ENCODE measurements at places on chromosomes 16 and 17.

DNA sequence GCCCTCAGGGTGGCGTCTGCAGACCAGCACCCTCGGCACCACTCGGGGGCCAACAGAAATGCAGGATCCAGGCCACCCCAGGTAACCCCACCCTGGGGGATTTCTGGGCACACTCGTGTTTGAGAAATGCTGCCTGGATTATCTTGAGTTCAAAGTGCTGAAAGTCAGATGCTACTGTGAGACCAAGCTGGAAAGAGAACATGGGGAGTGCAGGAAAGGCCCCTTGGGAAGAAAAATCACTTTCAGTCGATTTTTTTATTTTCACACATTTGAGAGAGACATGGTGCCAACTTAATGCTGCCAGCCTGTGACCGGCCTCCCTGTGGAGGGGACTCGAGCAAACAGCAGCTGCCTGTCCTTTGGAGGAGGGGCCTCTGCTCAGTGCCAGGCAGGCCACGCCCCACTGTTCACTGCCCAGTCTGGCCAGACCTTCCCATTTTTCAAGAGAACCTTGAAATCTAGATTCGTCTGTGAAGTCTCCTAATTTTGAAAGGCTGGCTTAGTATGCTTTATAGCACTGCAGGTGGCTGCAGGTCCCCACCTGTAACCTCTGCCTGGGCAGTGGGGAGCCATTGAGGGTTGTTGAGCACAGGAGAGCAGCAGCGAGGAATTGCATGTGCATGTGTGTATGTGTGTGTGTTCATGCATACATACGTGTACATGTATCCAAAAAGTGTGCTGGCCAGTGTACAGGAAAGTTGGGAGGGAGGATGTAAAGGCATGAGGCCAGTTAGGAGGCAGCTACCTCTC is 70.7 kb upstream of the PLCG2 start:
- no peak for DNase-seq

DNA sequence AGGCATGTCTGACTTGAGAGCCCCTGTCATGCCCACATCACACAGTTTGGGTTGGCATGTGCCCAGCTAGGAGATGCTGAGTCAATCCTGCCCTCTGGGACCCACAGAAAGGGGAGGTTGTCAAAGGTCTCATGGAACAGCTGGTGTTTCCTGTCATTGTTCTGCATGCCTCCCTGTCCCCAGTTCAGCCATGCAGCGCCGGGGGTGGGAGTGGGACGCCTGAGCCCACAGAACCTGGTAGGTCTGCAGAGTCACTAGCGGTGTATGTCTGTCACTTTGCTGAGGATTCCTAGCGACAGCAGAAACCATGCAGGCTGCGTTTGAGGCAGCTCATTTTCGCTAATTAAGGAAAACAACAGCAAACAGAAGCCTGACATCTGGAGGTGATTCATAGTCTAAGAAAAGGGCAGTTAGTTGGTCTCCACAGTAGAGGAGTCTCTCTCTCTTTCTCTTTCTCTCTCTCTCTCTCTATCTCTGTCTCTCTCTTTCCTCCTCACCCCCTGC is 19.6 kb upstream of the CCL1 start:
- no peak for DNase-seq

DNA sequence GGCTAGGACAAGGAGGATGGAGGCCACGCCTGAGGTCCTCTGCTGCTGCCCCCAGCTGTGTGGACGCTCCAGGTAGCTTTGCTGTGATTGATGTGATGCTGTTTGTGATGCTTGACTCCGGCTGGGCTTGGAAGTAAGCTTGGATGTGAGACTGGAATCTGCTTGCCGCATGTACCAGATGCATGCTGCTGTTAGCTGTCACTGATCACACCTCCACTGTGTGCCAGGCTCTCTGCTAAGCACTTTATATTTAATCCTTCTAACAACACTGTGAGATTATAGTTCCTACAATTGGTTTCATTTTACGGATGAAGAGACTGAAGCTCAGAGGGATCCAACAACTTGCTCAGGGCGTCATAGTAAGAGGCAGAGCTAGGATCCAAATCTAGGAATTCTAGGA is 23.5 kb downstream of the SNX29 start:
- DNase-seq: no peak

DNA sequence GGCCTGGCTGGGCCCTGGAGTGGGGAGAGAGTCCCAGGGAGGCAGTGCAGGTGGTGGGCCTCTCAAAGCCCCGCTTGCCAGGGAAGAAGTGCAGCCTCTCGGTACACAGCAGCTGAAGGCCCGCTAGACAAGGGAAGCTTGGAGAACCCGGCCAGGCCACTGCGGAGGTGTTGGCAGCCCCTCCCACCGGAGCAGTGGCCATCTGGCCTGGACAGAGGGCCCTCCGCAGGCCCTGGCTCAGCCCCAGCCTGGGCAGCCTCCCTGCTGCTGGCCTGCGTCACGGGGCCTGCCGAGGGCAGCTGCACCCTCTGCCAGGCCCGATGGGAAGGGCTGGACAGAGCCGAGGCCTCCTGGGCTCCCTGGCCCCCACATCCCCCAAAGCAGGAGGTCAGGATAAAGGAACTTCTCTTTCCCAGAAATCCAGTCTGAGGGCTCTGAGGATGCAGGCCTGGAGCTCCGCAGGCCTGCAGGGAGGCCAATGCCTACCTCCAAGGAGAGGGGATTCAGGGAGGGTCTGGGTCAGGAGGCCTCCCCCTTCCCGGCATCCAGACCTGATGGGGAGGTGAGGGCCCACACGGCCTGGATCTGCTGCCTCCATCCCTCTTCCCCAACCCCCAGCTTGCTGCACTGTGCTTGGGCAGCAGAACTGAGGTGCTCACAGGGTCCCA is 4.3 kb downstream of the SPPL2C start:
- DNase-seq: no peak

DNA sequence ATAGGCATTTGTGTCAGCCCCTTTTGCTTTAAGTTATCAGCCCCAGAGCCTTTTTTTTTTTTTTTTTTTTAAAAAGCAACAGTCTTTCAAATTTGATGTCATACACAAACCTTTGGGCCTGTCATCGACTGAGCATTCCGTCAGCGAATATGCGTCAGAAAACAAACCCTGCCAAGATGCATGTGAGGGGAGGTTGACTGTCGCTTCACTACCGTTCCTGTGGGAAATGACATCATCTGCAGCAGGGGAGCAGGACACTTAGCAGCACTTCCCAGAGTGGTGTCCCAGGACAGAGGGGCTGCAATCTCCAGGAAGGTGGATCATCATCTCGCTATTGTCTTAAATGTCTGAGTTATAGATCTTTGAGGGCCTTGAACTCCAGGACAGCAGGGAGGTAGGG is 358.3 kb downstream of the SNX29 start:
- no peak for DNase-seq

DNA sequence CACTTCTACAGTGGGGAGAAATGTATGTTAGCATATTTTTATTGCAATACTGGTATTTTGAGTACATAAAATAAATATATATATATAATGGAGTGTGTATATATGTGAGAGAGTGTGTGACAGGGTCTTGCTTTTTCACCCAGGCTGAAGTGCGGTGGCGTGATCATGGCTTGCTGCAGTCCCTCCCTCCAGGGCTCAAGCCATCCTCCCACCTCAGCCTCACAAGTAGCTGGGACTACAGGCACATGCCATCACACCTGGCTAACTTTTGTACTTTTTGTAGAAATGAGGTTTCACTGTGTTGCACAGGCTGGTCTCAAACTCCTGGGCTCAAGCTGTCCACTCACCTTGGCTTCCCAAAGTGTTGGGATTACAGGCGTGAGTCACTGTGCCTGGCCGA is 4.1 kb downstream of the CYLD start:
- DNase-seq: no peak

DNA sequence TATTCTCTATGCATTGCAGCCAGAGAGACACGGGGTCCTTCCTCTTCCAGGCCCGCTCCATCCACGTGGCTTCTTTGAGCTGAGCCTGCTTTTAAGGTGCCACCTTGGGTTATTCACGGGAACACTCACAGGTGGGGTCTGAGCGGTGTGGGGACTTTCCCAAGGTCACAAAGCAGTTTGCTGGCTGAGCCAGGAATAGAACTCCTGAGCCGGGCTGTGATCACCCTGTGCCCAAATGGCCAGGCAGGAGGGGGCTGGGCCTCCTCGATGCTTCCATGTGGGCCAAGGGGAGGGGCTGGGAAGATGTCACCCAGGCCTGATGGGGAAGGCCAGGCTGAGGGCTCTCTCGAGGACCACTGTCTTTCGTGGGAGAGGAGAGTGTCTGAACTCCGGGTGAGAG is 13.0 kb upstream of the GSE1 start:
- DNase-seq: no peak

GRCh38 chr16:23947838-23948237 is 112.1 kb downstream of the PRKCB start:
- DNase-seq: no peak

DNA sequence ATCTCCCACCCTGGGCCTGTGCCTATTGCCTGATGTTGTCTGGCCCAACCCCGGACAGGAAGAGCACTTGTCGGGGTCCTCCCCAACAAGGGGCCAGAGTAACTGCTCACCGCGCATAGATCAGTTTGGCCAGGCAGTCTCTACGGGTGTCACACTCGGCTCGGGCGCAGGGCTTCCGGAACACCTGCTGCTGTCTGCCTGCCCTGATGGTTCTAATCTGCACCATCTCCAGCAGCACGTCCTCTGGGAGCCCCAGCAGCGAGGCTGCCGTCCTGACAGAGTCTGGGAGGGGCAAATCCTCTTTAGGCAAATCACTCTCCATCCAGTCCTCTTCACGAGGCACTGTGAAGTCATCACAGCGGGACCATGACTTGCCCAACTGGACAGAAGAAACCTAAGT is 24.0 kb downstream of the MYO19 start:
- DNase-seq: no peak

DNA sequence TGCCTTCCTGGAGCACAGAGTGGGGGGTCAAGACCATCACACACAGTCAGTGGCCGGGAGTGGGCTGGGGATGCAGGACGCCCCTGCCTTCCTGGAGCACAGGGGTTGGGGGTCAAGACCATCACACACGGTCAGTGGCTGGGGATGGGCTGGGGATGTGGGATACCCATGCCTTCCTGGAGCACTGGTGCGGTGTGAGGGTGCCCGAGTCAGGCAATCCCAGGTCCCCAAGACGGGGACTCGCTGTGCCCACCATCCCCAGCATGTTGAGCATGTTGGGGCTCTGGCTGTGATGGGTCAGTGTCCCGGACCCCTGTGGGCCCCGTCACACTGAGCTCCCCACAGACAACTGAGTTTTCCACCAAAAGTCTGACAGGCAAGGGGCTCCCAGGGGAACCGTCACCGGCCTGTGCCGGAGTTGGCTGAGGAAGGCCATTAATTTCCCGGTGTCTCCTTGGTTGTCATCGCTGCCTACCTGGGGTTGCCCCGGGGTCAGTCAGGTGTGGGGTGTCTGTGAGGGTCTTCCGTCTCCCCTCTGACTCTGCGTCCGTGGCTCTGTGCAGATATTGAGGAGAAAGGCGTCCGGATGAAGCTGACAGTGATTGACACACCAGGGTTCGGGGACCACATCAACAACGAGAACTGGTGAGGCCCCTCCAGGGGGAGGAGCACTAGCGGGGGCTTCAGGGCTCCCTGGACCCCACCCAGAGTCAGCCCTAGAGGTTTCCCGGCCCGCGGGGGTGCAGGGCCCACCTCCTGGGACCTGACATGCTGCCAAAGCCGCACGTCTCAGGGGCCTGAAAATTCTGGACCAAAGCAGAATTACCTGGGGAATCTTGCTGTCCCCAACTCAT is 347.1 kb downstream of the SEC14L1 start:
- no peak for DNase-seq

DNA sequence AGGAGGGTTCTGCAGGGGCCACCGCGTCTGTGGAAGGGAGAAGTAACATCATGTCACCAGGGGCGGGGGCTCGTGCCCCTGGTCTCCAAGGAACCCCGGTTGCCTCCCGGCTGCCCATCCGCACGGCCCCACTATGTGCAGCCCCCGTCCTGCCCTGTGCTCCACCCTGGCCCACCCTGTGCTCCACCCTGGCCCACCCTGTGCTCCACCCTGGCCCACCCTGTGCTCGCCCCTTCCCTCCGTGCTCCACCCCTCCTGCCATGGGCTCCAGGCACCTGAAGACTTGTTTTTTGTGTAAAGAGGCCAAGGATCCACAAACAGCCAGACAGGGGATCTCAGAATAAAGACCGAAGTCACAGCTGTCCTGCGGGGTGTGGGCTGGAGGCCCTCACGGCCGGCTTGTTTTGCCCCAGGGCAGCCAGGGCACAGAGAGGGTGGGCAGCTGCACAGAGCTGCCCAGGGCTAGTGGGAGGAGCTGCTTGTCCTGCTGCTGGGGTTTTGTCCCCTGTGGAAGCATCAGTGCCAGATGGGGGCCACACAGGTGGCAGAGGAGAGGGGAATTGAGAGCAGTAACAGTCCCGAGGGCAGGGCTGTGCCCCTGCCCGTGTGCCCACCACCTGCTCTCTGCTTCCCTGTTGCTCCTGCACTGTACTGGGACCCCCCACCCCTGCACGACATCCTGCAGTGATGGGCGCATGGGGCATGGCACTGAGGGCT is 147.0 kb upstream of the CIBAR2 start:
- DNase-seq: no peak

GRCh38 chr16:68105611-68106010 is 20.4 kb downstream of the NFATC3 start:
- no peak for DNase-seq

DNA sequence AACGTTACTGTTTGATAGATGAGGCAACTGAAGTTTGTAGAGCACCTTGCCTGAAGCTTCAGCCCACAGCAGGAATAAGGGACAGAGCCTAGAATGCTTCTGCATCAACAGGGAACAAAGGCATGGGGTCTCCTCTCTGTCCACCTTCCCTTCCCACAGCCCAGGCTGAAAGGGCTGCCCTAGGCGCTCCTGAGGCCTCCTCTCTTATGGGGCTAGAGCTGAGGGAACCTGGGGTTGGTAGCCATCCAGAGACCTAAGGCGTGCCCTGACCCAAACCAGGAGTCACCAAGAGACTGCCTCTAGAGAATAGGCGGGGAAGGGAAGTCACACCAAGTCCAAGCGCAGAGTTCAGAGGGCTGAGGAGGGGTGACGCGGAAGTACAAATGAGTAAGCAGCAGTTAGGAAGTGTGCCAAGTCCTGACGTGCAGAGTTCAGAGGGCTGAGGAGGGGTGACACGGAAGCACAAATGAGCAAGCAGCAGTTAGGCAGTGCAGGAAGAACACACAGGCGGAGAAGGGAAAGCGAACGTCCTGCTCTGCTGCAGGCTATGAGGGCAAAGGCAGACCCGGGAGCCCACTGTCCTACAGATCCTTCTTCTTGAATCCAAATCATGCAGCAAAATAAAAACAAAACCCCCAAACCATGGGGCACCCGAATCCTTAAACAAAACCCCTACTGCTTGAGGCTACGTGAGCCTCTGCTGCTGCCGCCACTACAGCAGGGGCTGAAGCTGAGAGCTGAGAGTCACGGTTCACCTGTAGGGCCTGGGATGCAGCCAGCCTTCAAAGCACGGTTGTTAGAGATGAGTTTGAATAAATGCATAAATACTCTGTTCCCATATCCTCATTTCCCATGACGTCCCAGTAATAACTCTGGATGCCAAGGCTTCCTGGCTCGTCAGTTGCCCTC is 2.7 kb upstream of the SPG7 start:
- no peak for DNase-seq

GRCh38 chr16:55102077-55102476 is 171.4 kb downstream of the IRX5 start:
- no peak for DNase-seq
